ENCODE measurements at places on chromosomes 2 and 18.

- DNase-seq, result no peak
Measured at GRCh38 chr2:136310005-136310495, 192.1 kb upstream of the CXCR4 start.

DNA sequence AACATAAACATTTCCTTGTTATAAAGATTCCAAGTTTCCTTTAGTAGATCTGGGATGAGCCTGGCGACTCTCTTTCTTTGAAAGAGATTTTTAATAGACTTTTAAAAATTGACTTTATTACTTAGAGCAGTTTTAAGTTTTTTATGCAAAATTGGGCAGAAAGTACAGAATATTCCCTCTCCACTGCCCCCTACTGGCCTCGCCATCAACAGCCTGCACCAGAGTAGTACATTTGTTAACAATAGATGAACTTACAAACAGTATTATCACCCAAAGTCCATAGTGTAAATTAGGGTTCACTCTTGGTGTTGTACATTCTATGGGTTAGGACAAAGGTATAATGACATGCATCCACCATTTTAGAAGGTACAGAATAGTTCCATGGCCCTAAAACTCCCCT, 3.9 kb downstream of the MAP3K19 start:
- no peak for DNase-seq

- no peak for DNase-seq
Measured at GRCh38 chr2:140586379-140586778, 1544.4 kb downstream of the LRP1B start.

GRCh38 chr2:60295636-60295962, 257.9 kb downstream of the BCL11A start:
- DNase-seq, result no peak

- DNase-seq, result no peak
Measured at GRCh38 chr2:113158884-113159553, 14.8 kb upstream of the PSD4 start.

DNA sequence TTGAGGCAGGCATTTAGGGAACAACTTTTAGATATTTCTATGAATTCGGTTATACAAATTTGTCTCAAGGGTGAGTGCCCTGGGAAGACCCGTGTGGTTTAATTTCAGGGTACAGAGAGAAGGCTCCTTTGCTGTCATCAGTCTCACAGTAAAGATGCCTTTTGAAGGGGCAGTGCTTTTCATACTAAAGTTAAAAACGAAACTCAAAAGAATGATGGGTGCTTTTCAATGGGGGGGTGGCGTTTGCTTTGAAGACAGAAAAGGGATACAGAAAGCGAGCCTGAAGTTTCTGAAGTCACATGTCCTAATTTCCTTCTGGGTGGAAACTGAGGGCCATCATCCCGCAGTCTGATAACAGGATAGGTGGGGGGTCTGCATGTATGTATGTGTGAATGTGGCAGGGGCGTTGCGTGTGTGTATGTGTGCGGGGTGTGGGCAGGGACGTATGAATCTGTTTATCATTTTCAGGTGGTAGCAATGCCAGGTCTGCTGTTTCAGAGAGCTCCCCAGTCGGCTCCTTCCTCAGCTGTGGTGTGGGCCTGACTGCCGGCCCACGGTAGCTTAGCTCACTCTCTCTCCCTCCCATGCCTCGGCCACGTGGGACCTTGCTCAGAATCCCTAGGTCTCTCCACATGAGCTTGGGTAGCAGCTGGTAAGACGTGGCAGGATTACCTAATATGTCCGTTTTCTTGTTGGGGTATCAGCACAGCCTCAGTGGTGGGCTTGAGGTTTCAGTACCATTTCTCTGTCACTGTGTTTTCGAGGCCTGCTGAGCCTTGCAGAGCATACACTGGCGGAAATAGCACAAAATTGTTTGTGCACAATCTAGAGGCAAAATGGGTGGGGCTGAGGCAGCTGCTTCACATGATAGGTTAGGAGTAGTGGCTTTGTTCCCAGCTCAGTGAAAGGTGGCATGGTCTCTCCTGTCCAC, 32.7 kb downstream of the ARHGAP25 start:
- DNase-seq, result peak; percentile 36

- DNase-seq, result no peak
Measured at GRCh38 chr2:203908066-203908796, 28.3 kb upstream of the ICOS start.

DNA sequence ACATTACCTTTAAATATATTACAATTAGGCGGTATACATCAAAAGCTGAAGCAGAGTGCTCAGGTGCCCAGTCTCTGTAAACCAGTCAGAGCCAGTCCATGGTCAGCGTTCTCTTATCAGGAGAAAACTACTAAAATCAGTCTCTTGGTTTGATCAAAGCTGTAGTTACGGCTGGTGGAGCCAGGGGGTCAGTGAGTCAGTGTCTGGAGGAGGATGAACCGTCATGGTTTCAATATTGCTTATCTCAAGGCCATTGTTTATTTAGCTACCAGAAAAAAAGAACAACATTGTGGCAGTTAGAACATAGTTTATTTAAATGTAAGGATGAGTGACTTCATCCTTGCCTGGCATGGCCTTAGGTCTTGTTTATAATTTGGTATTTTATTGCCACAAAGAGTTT, 71.3 kb upstream of the NYAP2 start:
- DNase-seq, result no peak

- no peak for DNase-seq
Measured at GRCh38 chr2:240164586-240164985, 24.1 kb upstream of the OTOS start.

DNA sequence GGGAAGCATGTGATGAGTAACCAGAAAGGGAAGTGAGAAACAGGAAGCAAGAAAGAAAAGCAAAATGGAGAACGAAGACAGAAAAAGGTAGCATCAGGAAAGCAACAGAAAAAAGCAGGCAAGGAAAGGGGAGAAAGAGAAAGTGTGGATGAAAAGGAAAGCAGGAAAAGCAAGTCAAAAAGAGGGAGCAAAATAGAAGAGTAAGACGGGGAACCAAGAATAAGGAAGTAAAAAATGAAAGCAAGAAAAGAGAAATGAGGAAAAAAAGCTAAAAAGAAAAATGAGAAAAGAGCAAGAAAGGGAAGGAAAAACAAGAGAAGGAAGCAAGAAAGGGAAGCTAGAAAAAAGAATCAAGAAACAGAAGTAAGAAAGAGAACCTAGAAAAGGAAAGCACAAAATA, 242.3 kb upstream of the NCKAP5 start:
- DNase-seq, result no peak

DNA sequence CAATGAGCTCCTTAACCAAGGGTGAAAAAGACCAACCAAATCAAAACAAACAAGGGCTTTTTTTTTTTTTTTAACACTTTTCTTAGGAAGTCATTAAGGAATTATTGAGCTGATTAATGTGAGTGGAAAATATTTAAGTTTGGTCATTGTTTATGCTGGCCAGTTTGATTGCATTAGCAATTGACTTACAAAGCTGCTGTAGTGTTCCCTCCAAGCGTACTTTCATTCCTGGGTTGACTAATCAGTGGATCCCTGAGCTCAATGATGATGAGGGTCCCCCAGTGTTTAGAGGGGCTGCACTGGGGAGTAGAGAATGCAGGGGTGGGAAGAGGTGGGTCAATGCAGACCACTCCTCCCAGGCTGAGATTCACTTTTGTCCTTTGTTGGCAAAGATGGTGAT, 119.3 kb downstream of the PRKCE start:
- no peak for DNase-seq

- DNase-seq, result no peak
Measured at GRCh38 chr2:49177194-49177593, 22.9 kb upstream of the FSHR start.

DNA sequence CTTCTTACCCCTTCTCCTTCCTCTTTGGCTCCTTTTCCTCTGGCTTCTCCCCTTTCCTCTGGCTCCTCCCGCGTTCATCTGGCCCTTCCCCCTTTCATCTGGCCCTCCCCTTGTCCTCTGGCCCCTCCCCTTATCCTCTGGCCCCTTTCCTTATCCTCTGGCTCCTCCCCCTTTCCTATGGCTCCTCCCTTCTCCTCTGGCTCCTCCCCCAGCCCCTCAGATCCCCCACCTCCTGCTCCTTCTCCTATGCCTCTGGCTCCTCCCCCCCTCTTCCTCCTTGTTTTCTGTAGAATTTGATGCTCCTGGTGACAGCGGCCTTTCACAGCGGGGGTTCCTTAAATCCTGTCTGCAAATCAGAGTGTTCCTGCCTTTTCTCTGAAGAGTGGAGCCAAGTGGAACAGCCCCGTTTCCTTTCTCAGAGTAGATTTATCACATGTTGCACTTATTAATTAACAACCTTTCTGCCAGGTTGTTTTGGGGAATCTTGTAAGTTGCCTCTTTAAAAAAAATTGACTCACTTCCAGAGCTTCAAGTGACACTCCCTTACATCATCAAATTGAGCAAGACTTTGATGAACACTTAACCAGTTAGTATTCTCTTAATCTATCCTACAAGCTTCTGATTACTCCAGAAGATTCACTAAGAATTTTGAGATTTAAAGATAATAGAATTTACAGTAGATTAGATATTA, 27.9 kb downstream of the FABP1 start:
- DNase-seq, result no peak

DNA sequence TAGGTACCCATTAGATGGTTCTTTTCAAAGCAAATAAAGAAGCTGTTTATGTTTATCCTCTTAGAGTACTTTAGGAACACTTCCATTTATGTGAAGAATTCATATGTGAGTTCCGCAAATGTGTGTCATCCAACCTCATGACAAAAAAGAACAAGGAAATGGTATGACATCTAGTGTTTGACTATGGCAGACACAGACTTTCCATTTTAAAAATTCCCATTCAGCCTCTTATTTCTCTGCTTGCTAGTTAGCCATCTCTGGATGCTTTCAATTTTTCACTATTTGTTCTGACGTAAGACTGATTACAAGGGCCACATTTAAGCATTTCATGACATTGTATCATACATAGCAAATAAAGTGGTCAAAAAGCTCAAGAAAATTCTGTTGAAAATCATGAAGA, 103.0 kb downstream of the ZAP70 start:
- DNase-seq, result no peak

DNA sequence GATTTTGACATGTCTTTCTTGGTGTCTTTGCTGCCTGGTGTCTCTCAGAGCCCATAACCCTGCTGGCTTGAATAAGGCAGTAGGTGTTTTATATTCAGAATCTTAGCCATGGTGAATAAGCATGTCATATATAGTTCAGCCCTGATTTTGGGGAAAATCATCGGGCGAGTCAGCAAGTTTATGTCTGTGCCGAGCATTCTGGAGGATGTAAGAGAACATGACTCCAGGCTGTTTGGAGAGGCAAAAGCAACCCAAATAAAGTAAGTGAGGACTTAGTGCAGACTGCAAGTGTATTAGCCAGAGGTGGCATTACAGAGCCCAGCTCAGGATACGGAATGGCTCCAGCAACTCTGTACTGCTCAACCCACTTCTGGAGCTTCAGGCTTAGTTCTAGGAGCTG, 50.3 kb downstream of the TCF7L1 start:
- DNase-seq, result no peak

- DNase-seq, result no peak
Measured at GRCh38 chr18:22737054-22737453, 196.1 kb upstream of the RBBP8 start.

DNA sequence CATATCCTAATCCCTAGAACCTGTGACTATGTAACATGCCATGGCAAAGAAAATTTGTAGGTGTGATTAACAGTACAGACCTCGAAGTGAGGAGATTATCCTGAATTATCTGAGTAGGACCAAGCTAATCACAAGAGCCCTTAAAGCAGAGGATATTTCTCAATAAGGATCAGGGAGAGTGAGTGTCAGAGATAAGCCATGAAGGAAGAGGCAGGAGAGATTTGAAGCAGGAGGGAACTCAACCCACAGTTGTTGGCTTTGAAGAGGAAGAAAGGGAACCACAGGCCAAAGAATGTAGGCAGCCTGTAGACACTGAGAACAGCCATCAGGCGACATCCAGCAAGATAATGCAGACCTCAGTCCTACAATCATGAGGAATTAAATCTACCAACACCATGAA, 229.3 kb downstream of the NBAS start:
- no peak for DNase-seq

DNA sequence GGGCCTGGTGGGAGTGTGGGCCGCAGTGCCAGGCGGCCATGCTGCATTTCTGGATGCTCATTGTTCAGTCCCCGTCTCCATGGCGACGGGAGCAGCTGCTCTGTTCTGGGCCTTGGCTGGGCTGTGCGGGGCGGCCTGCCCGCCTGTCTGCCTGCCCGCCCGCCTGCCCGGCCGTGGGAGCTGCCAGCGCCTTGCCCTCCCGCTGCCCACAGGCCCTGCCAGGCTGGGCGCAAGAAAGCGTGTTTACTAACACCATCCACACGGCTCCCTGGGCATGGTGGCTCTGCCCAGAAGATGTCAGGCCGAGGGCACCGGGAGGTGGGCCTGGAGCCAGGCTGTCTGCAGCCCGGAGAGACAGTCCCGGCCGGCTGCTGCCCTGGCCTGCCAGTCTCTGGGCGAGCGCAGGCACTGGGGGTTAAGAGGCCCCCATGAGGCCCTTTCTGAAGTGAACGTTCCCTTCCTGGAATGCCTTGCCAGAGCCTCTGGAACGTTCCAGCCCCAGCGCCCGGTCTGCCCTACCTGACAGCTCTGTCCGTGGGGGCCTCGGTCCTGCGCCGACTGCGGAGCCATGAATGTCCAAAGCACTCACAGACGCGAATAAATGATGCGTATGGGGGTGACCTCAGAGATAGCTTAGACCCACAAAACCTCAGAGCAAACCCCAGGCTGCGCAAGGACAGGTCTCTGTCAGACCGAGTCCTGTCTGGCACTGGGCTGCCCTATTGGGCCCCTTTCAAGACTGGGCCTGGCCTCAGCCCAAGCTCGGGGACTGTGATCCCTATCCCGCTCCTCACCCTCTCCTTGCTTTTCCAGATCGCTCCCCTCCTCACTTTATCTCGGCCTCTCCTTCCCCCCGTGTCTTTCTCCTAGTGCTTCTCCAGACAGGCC, 44.3 kb downstream of the MYCN start:
- no peak for DNase-seq

DNA sequence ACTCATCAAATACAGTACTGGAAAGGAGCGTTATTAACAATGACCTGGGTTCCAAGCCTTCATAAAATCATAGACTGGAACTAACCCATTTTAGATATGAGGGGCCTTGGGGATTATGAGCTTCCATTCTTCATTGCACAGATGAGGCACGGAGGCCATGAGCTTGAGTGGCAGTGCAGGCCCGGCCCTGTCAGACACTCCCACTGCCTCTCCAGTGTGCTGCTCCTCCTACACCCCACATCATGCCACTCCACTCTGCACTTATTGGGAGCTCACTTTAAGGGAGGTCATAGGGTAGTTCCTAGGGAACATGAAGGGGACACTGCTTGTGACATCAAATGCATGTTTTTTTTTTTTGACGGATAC, 77.9 kb downstream of the TSN start:
- DNase-seq, result no peak

GRCh38 chr18:35022426-35023001, 18.7 kb upstream of the MAPRE2 start:
- DNase-seq, result no peak

DNA sequence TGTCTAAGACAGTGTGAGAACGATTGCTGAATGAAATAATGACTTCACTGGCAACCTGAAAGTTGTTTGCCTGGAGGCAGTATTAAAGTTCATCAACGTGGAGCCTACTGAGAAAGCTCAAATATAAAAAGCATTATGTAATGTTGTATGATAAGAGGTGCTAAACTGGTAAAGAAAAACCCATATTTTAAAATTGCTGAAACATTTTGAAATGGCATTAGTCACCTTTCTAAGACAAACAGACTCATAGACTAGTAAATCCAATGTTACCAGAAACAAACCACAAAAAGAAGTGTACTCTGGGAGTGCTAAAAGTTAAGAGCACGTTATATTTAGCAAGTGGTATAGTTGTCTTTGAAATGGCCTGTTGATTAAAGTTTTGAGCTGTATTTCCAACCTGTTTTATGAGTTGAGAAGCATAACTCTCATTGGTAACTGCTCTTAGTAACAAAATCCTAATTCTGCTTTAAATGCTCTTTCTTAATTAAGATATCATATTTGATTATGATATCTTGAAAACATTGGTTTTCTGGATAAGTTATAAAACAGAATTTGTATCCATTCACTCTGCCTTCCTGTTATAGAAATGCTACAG, 62.7 kb downstream of the CYP1B1 start:
- no peak for DNase-seq

All from effector CD4-positive, alpha-beta T cell (primary cell).